Calu3 (cell line): ENCODE measurements at places on chromosomes 1 and 21.

DNA sequence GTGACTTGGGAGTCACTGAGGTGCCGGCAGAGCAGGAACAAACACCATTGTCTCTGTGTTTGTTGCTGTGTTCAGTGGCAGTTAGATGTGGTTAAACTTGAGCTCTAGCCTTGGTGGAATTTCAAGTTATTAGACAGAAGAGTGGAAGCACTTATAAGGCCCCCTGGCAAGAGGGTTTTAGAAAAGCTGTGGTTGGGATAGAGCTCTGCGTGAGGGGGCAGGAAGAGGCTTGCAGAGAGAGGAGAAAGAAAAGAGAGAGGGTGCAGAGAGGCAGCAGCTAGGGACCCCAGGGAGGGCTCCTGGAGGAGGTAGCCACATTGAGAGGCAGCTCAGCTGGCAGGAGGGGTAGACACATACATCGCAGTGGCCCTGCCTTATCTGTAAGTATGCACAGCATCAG is 128.2 kb downstream of the GALNT2 start:
- DNase-seq: no peak

GRCh38 chr1:159088546-159089183 is 12.1 kb upstream of the AIM2 start:
- no peak for DNase-seq

DNA sequence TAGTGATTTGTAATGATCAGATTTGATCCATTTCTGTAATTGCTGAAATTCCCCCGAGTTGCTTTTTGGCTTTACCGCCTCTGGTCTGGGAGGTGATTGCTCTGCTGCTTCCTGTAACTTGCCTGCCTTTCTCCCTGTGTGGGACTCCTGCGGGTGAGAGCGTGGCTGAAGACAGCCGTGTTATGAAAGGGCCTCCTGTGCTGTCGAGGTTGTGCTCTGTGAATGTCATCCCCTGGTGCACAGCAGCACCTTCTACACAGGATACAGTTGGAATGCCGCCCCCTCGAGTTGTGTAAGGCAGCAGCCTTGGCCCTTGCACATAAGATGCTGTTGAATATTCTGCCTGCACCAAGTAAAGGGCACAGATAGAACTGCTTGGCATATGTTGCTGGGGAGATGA is 5.9 kb downstream of the SOD1 start:
- no peak for DNase-seq

- DNase-seq: no peak
Measured at GRCh38 chr1:25702101-25702775, 85.6 kb downstream of the MAN1C1 start.

GRCh38 chr21:27047283-27047657 is 80.4 kb upstream of the ADAMTS5 start:
- no peak for DNase-seq

GRCh38 chr1:7236844-7237515 is 451.7 kb downstream of the CAMTA1 start:
- no peak for DNase-seq

- DNase-seq: no peak
Measured at GRCh38 chr1:185328255-185328654, 11.2 kb upstream of the IVNS1ABP start.

DNA sequence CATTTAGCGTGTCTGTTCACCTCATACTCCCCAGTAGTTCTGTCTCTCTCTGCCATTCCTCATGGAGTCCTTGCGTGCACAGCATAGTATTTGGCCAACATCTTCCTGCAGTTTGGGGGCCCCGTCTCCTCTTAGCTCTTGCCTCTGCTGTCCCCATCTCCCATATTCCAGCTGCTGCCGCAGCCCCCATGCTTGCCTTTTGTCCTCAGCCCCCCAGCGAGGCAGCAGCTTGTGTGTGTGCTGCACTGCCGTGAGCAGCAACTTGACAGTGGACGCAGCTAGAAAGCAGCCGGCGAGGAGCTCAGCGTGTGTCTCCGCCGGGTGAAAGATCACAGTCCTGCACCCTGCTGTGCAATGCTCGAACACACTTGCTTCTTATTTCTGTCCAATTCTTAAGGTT is 164.2 kb upstream of the COL6A1 start:
- DNase-seq: no peak

GRCh38 chr1:221069178-221069903 is 190.1 kb downstream of the HLX start:
- DNase-seq: no peak

DNA sequence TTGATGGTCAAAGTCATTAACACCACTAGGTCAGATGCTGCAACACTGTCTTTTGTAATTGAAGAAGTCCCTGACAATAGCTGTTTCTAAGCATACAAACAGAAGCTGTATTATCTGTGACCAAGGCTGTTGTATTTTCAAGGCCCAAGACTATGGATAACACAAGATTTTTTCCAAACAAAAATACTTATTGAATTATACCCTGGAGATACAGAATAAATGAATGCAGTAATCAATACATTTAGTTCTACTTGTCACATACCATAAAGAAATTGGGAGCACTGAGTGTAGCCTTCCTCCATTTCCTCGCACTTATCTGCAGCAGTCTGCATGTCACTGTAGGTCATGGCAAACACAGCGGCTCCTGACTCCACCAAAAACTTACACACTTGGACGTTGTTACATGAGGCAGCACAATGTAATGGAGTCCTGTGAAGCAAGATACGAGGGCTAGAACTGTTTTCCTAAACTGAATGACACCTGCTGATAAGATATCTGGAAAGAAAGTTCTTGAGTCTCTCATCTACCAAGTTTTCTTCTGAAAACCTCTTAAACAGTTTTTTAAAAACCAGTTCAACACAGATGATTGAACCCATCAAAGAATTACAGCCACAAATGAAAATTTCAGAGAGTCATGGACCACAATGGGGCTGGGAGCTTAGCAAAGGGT is 56.9 kb downstream of the TP53BP2 start:
- no peak for DNase-seq

DNA sequence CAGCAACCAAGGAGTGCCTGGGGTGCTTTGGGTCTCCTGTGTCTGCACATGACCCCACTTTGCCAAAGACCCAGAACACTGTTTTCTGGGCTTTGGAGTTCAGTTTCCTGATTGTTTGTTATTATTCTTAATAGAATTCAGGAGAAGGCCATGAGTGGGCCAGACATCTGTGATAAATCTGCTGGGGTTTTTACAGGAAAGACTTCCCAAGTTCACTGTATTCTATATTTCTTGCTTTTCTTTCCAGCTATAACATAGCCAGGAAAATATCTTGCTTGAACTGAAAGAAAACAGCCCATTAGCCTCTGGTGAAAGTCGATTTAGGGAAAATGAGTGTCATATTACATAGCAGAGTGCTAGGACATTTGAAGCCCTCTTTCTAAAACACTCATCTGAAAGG is 345.1 kb upstream of the USP24 start:
- DNase-seq: no peak

DNA sequence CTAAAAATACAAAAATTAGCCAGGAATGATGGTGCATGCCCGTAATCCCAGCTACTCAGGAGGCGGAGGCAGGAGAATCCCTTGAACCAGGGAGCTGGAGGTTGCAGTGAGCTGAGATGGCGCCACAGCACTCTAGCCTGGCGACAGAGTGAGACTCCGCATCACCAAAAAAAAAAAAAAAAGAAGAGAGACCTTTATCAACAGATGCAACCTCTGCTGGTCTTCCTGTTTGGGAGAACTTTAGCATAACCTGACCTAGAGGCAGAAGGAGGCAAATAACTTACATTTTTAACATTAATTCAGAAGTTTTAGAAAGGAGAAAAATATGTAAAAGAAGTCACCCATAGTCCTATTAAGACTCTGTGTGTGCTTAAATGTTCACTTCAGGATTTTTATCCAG is 32.4 kb downstream of the SLAMF1 start:
- no peak for DNase-seq

DNA sequence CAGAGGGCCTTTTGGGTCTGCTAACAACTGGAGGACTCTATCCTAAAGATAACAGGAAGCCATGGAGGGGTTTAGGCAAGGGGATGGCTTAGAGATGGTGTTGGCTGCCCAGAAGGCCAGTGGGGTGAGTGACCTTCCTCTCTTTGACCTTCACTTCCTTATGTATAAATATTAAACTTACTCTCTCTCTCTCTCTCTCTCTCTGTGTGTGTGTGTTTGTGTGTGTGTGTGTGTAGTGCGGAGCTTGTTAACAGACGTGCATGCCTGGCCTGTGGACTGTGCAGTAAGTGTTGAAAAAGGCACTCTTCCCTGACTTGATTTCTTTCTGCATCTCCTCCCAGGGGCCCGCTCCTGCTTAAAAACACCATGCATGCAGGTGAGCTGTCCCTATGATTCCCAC is 10.0 kb downstream of the MROH7 start:
- no peak for DNase-seq

DNA sequence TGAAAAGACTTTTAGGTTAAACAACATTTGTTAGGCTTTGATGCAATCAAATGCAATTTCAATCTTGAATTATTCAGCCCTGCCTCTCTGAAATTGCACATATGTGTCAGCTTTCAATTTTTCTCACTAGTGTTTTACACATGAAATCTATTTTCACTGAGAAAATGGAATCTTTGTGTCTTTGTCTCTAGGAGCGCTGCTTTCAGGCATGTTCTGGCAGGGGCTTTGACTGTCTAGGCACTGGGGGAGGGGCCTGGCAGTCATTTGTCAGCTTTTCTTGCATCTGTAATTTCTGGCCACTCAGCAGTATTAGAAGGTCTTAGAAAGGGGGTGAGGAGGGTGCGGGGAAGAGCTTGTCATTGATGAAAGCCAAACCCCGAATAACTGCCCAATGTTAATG is 264.4 kb downstream of the PTPRC start:
- no peak for DNase-seq

DNA sequence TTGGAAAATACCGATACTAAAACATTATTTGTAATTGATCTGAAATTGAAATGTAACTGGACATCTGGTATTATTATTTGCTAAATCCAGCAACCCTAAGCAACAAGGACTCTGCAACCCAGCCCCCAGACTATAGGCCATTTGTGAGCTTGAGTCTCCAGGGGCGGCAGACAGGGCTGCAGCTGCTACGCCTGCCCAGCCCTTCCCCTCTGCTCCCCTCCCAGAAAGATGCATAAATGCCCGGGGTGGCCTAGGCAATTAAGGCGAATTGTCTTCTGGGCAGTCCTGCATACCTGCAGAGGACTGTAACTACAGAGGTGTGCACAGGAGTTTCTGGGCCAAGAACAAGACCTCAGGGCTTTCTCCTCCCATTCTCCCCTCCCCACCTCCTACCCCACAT is 41.2 kb upstream of the LBR start:
- DNase-seq: no peak

DNA sequence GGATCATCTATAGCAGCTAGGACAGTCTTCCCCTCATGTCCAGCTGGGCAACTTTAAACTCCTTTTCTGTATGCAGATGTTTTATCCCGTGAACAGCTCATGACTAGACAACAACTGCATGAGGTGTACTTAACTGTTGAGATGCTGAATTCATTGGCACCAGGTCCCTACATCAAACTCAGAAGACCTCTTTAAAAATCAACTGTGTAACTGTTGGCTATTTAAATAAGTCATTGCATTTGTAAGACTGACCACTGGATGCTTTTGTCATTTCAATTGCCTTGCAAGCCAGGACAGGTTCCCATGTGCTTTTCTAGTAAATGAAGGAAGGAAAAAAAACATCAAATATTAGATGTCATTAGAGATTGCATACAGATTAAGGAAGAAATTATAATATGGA is 28.3 kb upstream of the GORAB start:
- no peak for DNase-seq

GRCh38 chr1:60541831-60542532 is 468.4 kb upstream of the C1orf87 start:
- DNase-seq: no peak

- DNase-seq: no peak
Measured at GRCh38 chr1:162003061-162003829, 20.4 kb downstream of the OLFML2B start.

DNA sequence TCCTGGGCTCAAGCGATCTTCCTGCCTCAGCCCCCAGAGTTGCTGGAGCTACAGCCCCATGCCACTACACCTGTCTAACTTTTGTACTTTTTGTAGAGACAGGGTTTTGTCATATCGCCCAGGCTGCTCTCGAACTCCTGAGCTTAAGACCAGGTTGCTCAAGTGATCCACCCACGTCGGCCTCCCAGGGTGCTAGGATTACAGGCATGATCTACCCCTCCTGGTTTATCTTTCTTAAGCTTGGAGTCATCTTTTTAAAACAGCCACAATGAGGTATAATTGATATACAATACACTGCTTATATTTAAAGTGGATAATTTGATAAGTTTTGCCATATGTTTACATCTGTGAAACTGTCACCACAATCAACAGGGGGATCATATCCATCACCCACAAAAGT is 25.4 kb upstream of the WDR26 start:
- no peak for DNase-seq

GRCh38 chr21:37877171-37877570 is 39.1 kb downstream of the KCNJ6 start:
- DNase-seq: no peak
